ENCODE measurements at places on chromosomes 6 and 20.

DNA sequence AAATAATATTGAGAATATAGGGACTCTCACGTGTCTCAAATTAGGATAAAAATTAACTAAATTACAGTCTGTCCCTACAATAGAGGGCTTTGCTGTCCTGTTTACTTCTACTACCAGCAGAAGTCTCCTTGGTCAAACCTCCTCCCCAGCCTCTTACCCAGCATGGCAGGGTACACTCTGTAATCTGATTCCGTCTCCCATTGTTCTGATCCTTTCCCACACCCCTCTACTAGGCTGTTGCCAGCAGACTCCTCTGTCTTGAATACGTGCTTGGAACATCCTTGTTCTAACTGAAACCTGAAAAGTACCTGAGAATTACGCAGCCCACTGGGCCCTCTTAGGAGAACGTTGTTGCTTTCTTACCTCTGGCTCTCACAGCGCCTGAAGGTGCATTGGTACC lies 112.2 kb upstream of the PREP start:
- DNase-seq, result no peak

GRCh38 chr6:11869672-11870340 lies 91.2 kb upstream of the ADTRP start:
- DNase-seq, result peak; percentile 60

GRCh38 chr6:44451803-44452695 lies 64.5 kb downstream of the CDC5L start:
- no peak for DNase-seq

- DNase-seq, result no peak
Measured at GRCh38 chr20:61497029-61497627, 245.1 kb downstream of the CDH4 start.

- no peak for DNase-seq
Measured at GRCh38 chr6:137823826-137824555, 43.1 kb upstream of the TNFAIP3 start.

DNA sequence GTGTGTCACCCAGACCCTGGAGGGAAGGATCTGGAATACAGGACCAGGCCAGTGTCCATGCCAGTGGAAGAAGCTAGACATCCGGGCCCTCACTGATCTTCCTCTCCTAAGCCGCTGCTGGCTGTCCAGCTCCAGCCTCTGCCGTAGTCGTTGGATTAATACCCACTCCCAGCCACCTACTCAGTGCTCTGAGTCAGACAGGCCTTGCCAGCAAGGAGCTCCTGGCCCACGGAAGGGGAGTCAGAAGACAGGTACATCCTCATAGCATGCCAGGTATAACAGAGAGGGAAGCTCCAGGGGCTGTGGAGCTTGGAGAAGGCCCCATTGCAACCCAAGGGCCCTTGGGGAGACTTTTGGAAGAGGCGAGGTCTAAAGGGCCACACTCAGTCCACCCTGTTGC lies 49.0 kb downstream of the STK35 start:
- DNase-seq, result no peak

DNA sequence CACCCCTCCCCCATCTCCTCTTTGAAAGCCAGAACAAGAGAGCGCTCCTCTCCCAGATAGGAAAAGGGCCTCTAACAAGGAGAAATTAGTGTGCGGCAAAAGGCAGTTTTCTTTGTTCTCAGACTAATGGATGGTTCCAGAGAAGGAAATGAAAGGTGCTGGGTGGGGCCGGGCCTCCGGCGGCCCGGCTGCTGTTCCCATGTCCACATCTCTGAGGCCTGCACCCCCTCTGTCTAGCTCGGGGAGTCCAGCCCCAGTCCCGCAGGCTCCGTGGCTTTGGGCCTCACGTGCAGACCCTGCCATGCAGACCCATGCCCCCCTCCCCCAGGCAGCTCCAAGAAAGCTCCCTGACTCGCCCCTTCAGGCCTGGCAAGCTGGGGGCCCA lies 35.8 kb upstream of the MRGBP start:
- no peak for DNase-seq

GRCh38 chr6:46927066-46927465 lies 5.3 kb upstream of the ADGRF5 start:
- DNase-seq, result no peak

DNA sequence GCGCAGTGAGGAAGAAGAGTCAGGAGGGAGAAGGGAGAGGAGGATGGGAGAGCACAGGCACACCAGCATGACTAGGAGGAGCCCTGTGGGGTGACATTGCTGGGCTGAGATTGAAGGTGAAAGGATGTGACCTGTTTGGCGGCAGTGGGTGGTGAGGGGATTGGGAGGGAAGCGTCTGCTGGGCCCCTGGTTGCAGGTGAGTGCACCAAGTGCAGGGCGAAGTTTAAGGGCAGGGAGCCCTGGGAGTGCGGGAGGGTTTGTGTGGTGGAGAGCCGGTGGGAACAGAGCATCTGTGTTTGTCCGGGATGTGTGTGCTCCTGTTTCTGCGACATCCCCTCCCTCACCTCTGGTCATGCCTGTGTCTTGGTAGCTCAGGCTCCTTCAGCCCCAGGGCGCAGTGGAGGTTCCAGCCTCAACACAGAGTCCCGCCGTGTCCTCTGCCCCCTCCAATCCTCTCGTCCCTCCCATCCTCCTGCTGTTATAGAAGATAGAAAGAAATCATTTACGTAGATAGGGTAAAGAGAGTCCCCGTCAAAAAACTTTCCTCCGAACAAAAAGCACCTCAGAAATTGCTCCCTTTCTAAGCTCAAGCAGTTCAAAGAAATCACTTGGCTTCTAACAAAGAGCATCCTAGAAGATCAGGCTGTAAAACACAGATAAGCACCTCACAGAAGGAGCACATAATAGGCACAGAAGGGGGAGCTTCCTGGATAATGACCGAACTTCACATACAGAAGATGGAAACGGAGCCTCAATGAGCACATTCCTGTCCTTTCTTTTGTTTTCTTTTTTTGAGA lies 25.0 kb downstream of the ULBP1 start:
- no peak for DNase-seq

GRCh38 chr6:28657769-28658465 lies 132.2 kb downstream of the GPX5 start:
- peak; percentile 82 for DNase-seq

DNA sequence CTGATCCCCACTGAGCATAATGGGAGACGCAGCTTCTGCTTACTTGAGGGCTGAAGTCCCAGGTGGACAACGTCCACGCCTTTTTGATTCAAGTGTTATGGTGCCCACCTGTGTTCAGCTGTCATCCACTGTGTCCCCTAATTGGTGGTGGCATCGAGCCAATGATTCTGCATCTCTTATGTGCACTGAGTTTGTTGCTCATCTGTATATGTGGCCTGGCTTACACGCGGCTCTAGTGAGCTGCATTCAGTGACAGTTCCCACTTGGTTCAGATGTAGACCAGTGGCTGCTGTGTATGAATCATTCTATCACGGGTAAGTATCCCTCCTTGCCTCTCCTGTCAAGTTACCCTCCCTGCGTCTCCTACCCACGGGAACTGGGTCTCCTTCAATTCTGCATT lies 131.2 kb upstream of the CLDN20 start:
- DNase-seq, result no peak

DNA sequence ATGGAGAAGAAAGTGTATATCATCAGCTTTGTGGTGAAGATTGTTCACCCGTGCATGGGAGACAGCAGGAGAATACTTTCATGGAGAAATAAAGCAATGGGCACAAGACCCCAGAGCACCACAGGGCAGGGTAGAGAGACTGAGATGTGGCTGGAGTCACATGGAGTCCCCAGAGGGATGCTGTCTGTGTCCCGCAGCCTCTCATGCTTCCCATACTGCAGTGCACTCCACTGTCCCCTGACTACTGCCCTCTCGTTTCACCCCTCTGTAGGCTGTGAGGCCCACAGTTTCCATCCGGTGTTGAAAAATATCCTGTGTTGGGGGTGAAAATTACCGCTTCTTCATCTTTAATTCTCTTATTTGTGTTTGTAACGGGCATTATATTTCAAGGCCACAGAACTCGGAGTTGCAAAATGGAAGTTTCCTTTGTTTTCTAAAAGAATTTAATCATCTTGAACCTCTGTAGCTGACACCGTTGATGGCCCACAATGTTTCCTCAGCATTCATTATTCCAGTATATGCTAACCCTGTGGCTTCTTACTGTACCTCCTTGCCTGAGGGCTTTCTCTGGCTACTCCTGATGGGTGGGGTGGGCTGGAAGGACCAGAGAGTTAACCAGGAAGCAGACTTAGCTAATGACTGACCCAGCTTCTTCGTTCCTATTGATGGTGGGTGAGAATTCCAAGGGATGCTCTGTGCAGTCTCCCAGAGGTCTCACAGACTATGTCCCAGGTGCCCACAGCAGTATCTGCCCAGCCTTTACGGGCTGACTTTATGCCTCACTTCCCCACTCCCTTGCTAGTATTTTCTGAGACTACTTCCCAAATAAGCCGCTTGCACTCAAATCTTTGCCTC lies 51.7 kb downstream of the PROKR2 start:
- DNase-seq, result no peak
